ENCODE measurements at places on chromosomes 5 and 9. TPM values are rescaled to one million over a fixed set of nuclear protein-coding genes. Genes with fewer than 3 reads are reported as not detected.

Gene CCL21
- total RNA-seq, result not detected

Gene PLEKHG4B
- not detected for total RNA-seq

- DNase-seq, result no peak
- H3K4me3 ChIP-seq, result no peak overlapping the region
- H3K27me3 ChIP-seq, result no peaks in the 10 kb centered on the region
- no peaks in the 10 kb centered on the region for H3K4me1 ChIP-seq
- H3K27ac ChIP-seq, result no peak overlapping the region
These were observed 136.5 kb upstream of the ABCA1 start for GRCh38 chr9:105064248-105065097.

Gene PNPLA7
- 1.2 TPM for total RNA-seq

Gene PCDHGB3
- total RNA-seq, result 0.40 TPM

- no peak for DNase-seq
- H3K4me3 ChIP-seq, result no peak overlapping the region
- H3K4me1 ChIP-seq, result no peaks in the 10 kb centered on the region
- no peaks in the 10 kb centered on the region for H3K27me3 ChIP-seq
- no peak overlapping the region for H3K27ac ChIP-seq
- no peaks in the 10 kb centered on the region for H3K36me3 ChIP-seq
These were observed 73.2 kb upstream of the NR3C1 start for GRCh38 chr5:143476601-143477211.

DNA sequence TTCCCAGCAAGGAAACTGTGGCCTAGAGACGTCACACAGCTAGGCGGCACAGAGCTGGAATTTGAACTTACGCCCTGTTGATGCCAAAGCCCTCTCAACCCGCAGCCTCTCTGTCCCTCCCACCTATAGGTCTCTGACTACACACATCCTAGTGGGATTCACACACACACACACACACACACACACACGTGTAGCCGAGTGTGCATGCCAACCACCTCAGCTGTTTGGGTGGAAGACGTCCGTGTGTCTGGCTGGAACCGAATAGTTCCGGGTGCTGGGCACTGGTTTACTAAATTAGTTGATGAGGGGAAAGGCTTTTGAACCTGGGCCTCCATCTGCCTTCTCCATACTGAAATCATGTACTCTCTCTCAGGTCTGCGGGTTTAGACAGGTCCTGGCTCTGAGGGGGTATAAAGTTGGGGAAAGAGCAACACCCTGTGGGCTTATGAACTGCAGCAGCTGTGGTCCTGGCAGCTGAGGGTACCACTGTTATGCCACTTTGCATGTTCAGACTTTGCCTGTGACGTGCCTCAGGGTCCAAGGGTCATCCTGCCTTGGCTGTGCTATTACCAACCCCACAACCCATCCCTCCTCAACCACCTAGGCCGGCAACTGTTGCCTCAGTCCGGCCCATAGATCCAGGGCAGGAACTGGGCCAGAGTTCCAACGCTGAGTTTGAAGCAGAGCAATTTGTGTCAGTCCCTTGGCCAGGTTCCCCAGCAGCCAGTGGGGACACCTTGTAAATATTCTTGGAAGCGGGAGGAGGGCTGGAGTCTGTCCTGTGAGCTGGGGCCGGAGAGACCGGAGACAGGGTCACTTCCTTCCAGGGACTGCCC lies 50.5 kb downstream of the PSD2 start:
- H3K4me3 ChIP-seq, result no peak overlapping the region
- no peak overlapping the region for H3K27ac ChIP-seq
- no peaks in the 10 kb centered on the region for H3K36me3 ChIP-seq
- no peak for DNase-seq
- H3K27me3 ChIP-seq, result peaks cover 61% of the 10 kb centered on the region

DNA sequence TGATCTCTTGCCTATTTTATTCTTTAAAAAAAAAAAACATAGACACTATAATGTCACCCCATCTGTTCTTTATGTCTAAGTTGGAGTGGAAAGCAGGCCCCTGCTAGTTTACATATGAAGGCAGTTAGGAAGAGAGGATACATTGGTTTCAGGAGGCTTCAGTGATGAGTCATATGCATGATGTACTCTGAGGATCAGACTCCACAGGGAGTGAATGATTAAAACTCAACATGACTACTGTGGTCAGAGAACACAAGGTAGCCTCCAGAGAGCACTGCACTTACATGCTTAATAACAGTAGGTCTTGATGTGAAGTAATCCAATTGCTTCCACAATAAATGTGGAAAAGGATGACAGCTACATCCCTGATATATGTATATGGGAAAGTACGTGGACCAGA lies 22.7 kb upstream of the FSTL4 start:
- no peaks in the 10 kb centered on the region for H3K4me1 ChIP-seq
- H3K27ac ChIP-seq, result no peak overlapping the region
- H3K27me3 ChIP-seq, result peaks cover 40% of the 10 kb centered on the region
- no peak for DNase-seq

Gene ABLIM3
- not detected for total RNA-seq

Gene HAVCR1
- total RNA-seq, result 2.2 TPM

Gene PCDHGB7
- 0.12 TPM for total RNA-seq
